H7 (cell line): ENCODE measurements at places on chromosomes 6 and 20. TPM values are rescaled to one million over a fixed set of nuclear protein-coding genes. Genes with fewer than 3 reads are reported as not detected.

- no peak for DNase-seq
These were observed 90.5 kb downstream of the RNGTT start for GRCh38 chr6:88872962-88873361.

GRCh38 chr20:63140514-63141433, 75.2 kb downstream of the YTHDF1 start:
- no peak for DNase-seq

GRCh38 chr20:62795023-62795761, 1.1 kb upstream of the MRGBP start:
- peak; percentile 89 for DNase-seq

- DNase-seq = no peak
These were observed 628.2 kb downstream of the COL12A1 start for GRCh38 chr6:74577619-74578018.

GRCh38 chr6:1815827-1816452, 206.2 kb downstream of the FOXC1 start:
- DNase-seq = peak; percentile 21

GRCh38 chr6:149108038-149108748, 209.3 kb upstream of the TAB2 start:
- DNase-seq = no peak

DNA sequence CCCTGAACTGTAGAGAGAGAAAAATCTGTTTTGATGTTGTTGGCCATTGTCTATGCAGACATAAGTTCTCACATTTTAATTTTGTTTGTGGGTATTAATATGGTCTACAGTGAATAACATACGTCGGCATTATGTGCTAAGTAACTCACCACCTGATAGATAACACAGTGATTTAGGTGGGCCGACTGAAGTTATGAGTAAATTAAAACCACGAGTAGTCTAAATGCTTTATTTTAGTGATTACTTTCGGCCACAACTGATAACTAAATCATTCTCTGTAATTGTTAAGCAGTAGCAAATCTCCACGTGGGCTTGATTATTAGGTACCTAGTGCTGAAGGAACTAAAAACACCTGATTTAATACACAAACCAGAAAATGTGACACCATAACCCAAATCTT, 1.1 kb downstream of the DOP1A start:
- no peak for DNase-seq

DNA sequence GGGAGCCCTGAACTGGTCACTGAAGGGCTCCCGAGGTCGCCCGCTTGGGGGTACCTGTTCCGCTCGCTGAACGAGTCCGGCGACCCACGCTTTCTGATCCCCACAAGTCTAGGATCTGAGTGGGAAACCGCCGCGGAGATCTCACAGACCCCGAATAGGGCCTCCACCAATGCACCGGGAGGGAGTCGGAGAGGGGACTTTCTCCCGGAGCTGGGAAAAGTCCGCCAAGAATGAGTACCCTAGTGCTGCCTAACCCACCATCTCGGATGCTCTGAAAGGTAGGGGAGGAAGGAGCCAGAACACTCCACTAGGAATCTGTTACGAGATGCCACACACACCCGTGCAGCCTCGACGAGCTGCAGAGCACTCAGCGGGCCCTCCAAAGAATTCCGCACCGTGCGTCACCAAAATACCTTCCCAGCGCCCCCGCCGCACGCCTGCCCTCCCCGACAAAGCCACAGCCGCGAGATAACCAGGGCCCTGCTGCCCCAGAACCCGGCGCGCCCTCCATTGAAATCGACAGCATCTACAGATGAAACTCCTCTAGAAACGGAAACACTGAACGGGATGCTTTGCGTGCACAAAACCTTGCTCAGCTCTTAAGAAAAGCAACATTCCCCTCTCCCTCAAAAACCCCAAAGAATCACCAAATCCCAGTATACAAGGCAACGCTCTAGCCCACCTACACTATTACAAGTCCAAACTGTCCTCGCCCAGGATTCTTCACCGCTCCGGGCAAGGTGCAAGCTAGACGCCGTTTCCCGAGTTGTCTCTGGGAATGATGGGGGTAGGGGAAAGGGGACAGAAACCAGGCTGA, 686 bp downstream of the COL12A1 start:
- DNase-seq = peak; percentile 70

DNA sequence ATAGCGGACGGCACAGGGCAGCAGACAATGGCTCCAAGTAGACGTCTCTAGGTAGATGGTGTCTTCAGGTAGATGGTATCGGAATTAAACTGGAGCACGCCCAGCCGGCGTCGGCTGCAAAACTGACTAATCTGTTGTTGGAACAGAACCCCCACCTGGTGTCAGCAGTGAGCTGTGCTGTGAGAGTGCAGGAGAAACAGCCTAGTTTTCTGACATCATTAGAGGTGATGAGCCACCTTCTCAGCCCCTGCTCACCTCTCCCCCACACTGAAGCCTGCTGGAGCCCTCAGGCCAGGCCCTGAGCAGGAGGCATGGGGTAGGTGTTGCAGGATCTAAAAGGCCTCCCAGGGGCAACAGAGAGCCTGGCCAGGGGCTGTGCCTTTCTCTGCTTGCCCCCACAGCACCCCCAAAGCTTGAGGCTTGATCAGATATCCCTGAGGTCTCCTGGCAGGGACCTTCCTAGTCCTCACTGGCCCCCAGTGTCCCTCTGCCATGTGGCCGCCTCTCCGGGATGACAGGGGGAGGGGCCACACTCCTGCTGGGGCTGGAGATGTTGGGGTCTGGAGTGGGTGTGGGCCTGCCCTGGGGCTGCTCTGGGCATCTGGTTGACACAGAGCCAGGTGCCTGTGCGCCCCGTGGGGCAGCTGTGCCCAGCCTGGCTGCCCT, 6.9 kb upstream of the HELZ2 start:
- peak; percentile 85 for DNase-seq

- DNase-seq = peak; percentile 96
These were observed 7.9 kb downstream of the NKX2-2 start for GRCh38 chr20:21505810-21506530.

Gene KHDC1L
- 0.28 TPM in 1 of 2 replicates, not detected in the other for total RNA-seq

Gene NOX3
- not detected in 2 replicates for total RNA-seq

Gene COL9A3
- total RNA-seq = 131 and 139 TPM in 2 replicates

Gene OPRM1
- not detected in 2 replicates for total RNA-seq
